ENCODE measurements at places on chromosomes 6 and 20.

DNA sequence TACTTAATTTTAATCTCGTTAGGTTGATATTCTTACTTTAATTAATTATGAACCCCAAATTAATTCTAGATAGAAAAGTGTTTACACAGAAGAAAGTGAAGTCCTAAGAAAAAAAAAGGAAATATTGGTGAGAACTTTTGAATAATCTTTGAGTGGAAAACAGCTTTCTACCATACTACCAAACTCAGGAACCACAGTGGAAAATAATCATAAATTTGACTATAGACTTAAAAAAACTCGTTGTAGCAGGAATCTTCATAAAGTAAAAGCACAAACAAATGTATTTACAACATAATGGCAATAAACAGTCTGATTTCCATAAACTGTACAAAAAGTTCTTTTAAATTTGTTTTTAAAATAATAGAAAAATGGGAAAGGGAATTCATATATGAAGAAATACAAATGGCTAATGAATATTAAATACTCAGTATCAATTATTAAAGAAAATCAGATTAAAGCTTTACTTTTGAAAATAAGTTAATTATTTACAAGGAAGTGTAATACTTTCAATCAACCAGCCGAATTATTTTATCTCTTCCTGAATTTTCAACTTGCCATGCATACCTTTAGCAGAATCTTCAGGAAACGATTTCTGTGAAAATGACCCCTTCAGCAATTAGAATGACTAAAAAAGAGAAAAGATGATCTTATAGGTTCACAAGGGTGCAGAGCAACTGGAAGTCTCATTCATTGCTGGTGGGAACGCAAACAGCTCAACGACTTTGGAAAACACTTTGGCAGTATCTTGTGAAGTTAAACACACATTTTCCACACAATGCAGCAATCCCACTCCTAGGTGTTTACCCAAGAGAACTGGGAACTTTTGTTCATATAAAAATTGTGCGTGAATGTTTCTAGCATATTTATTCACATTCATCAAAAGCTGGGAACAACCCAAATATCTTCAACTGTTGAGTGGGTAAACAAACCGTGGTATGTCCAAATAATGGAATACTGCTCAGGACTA lies 38.5 kb upstream of the BMP6 start:
- no peak for DNase-seq

GRCh38 chr6:156430386-156430785 lies 346.8 kb upstream of the ARID1B start:
- DNase-seq, result no peak

DNA sequence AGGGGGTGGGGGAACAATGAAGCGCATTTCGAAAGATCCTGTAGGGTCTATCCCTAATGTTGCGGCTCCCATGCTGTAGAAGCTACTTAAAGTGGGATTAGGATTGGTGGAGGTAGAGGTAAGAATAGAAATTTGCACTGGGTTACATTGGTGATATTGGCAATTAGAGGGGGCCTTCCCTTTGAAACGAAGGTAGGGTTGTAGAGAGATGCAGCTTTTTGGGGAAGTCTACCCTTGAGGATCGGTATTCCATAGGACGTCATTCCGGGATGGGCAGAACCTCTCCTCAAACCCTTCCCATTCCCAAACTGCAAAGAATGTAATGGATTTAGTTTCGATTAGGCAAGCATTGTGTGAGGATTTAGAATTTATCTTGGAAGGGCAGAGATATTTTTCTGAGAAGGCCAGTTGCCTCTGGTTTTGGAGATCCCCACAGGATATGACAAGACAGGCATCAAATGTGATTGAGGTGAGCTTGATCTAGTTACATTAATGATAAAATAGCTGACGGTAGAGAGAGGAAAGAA lies 5.4 kb upstream of the ZNFX1 start:
- no peak for DNase-seq

DNA sequence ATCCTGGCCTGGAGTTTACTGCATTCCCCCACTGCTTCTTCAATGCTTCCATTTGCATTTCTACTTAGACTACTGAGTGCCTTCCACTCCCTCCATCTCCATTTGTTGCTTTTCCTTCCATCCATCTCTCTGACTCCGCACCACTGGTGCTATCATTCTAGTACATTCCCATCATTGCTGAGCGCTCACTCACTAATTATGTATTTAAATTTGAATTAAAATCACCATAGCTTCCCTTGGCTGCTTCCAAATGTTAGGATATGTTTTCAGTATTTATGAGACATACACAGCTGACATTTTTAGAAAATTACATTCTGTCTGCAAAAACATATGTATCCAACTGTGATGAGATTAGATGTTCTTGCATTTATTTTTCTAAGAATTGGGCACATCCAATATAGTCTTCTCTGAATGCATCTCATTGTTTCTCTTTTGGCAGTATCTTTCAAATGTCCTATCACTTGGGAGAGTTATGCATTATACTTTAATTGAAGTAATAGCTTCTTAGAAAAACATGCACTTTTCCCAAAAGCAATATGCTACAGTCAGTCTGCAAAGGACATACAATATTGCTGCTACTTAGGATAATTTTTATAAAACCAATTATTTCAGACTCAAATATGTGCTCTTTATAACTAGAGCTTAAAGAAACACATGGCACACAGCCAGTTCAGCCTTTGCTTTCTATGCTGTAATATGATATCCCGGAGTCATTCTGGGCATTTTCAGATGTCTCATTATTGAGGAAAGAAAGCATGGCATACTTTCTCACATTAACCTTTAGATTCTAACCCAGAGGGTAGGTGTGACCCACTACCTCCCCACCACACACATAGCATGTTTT lies 12.1 kb upstream of the COL21A1 start:
- no peak for DNase-seq

DNA sequence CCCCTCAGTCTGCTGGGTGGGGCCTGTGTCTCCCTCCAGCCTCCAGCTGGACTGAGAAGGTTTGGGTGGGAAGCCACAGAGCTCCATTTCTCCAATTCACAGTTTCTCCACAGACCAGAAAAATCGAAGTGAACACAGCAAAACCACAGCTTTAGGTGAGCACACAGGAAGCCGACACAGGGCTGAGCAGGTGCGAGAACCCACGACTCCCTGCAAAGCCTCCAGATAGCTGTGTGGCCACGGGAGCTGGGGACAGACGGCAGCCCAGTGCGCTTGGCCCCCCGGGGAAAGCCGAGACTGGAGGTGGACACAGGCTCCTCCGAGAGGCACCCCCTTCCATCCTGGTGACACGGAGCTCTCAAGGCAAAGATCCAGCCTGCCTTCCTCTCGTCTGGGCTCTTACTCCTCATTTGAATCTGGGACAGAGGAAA lies 29.0 kb upstream of the MPC1 start:
- DNase-seq, result no peak

GRCh38 chr6:35041086-35041861 lies 99.9 kb downstream of the TCP11 start:
- no peak for DNase-seq

GRCh38 chr6:110329348-110329713 lies 28.8 kb downstream of the METTL24 start:
- DNase-seq, result peak; percentile 33

GRCh38 chr20:58721951-58722778 lies 29.6 kb downstream of the NPEPL1 start:
- no peak for DNase-seq

DNA sequence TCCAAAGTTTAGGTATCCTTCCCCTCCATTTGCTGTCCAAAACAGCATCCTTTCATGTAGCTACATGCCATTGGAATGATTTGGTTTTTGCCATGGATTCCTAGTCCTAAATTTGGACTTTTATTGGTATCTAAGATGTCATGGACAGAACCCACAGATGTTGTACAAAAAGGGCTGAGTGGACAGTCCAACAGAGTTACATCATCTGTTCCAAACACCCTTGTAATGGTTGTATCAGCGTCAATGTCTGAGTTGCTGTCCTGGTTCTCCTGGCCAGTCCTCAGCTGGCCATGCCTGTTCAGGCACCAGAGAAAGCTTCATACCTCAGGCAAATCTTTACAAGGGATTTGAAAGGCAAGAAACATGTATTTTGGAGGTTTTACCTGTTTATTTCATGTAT lies 191.3 kb downstream of the ESR1 start:
- DNase-seq, result no peak

DNA sequence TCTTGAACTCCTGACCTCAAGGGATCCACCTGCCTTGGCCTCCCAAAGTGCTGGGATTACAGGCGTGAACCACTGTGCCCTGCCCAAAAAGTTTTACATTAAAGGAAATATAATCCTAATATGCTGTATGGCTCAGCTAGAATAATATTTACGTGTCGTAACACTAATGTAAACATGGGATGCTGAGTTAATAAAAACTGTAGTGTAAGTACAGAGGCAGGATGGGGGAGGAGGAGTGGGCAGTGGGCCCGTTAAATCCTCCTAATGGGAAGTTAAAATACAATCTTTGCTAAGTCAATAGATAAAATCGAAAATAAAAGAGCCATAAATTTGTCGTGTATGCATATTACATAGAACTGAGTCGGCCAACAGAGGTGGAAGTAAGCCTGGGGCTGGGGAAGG lies 12.1 kb upstream of the IP6K3 start:
- no peak for DNase-seq

GRCh38 chr6:149950423-149950822 lies 8.6 kb downstream of the ULBP2 start:
- DNase-seq, result no peak

GRCh38 chr6:163645560-163645959 lies 231.0 kb downstream of the QKI start:
- no peak for DNase-seq

- DNase-seq, result no peak
Observed at GRCh38 chr20:415820-416322, 7.8 kb downstream of the RBCK1 start.

DNA sequence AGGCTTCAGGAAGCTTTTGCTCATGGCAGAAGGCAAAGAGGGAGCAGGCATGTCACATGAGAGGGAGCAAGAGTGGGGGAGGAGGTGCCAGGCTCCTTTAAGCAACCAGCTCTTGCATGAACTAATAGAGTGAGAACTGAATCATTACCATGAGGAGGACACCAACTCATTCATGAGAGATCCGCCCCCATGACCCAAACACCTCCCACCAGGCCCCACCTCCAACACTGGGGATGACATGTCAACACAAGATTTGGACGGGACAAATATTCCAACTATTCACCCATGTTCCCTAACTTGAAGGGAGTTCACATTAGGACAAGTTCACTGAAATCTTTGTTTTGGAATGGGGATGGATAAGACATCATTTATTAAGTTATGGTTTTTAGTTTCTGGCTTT lies 155.2 kb upstream of the ESR1 start:
- no peak for DNase-seq

DNA sequence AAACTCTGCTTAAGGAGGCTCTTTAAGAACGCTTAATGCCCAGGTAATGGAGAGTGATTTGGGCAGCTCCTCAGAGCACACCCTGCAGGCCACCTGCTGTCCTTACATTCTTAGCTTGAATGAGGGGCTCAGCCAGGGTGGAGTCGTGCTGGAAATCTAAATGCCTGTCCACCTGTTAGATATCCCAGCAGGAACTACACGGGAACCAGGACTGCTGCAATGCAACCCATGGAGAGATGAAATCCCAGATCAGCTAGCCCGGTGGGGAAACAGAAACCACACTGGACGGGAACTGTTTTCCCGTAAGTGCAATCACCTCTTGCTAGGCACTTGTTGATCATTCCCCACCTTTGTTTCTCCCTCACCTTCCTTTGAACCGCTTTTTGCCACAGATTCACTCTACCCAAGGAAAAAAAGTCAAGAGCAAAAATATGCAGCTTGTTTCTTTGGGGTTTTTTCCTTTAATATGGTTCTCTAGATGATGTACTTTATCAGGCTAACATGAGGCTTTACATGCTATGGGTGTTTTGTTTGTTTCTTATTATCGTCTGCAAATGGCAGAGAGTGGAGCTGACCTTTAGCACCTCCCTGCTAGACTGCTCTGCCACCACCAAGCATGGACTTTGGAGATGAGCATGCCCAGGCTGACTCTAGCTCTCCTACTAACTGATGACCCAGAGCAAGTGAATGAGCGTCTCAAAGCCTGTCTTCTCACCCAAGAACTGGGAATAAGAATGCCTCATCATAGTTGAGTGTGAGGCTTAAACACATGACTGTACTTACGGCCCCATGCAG lies 125.9 kb upstream of the TNFAIP3 start:
- DNase-seq, result no peak
